ENCODE measurements at places on chromosomes 16 and 17. TPM values are rescaled to one million over a fixed set of nuclear protein-coding genes. Genes with fewer than 3 reads are reported as not detected.
A peak's percentile ranks its signal among the peaks of the same experiment; 100 is the strongest.

The SP6 gene
- not detected for total RNA-seq

The CETP gene
- not detected for total RNA-seq

The DNAH9 gene
- not detected for total RNA-seq

GRCh38 chr17:10295728-10296343 is 77.0 kb downstream of the MYH13 start:
- DNase-seq: peak; percentile 68

- DNase-seq: peak; percentile 56
These were observed 25.4 kb upstream of the NSRP1 start for GRCh38 chr17:30091121-30091670.

Measured in fibroblast of the aortic adventitia (primary cell).